ENCODE measurements at places on chromosomes 5 and 9.

DNA sequence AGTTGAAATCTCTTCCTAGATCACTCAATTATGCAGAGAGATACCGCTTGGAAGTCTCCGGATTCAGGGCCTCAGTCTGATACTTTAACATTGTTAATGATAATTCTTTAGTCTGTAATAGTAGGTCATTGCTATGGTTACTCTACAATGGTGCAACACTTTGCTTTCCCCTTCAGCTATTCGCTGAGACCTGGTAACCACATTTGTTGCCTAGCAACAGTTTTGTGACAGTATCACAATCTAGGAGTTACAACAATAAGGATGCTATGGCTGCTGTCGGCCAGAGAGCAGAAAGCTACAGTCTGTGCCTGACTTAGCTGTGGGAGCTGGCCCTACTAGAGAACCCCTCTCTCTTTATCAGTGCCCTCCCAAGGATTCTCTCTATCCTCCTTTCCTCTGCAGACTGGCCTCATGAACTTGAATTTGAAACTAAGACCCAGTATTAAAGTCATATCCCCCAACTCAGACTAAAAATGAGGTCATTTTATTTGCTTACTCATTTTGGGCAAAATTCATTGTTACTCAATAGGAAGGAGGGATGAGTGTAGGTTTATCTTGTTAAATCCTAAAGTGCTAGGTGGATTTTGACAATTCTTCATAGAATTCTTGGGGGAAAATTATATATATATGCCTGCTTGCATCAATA lies 39.3 kb downstream of the NR2F1 start:
- DNase-seq: no peak

DNA sequence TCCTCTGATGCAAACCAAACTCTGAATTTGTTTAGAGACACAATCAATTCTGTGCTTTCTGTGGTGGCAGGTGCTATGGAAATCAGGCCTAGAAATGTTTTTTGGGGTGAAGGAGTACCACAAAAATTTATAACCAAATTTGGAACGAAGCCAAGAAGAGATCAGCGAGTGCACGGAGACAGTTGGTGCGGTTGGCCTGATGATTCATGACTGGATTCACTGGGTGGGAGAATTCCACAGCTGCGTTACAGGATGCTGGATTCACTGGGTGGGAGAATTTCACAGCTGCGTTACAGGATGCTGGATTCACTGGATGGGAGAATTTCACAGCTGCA lies 135.6 kb upstream of the IRX4 start:
- no peak for DNase-seq

- DNase-seq: no peak
Measured at GRCh38 chr5:107565791-107566767, 104.7 kb downstream of the EFNA5 start.

GRCh38 chr5:36878392-36879082 lies 2.0 kb downstream of the NIPBL start:
- DNase-seq: peak; percentile 79

DNA sequence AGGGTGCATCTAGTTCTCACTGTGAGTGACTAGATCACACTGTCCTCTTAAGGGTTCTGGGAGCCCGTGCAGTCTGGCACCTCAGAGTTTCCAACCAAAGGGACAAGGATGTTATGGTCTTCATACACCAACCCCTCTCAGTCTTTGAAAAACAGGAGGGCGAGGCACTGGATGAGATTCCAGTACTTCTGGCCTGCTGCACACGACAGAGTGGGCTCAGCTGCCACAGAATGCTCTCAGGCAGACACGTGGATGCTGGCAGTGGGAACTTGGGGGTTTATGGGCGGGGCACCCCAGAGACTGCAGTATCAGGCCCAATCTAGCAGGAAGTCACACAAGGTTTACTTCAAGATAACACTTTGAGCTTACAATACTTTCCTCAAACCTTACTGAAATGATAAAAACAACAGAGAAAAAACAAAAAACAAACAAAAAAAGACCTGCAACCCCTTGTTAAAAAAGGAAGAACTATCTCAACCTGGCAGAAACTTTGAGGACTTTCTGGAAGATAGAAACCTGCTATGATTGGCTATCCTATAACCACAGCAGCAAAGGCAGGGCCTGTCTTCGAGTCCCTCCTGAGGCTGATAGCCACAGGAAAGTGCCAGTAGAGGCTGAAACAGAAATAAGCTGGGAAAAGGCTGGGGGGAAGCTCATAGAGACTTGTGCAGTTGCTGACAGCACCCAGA lies 28.3 kb upstream of the TGFBR1 start:
- no peak for DNase-seq

GRCh38 chr5:150497274-150497988 lies 10.5 kb upstream of the NDST1 start:
- DNase-seq: no peak

- DNase-seq: no peak
Measured at GRCh38 chr5:95220381-95220780, 64.5 kb downstream of the MCTP1 start.

DNA sequence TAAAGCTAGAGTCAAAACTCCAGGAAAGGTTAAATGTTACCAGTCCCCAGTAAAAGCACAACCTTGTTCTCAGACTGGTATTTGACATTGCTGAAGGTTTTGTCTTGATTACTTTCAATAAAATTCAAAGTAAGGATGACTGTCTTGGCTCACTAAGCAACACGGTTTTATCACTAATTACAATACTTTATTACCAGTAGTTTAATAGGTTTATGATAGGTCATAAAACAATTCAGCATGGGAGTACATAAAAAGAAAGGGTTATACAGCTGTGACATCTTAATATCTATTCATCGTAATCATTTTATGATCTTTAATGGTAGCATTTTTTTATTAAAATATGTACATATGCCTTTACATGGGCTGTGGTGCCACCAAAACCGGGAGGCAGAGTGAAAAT lies 370.7 kb upstream of the IRX2 start:
- DNase-seq: no peak

- DNase-seq: no peak
Measured at GRCh38 chr9:127444921-127445850, 6.0 kb downstream of the RPL12 start.

- DNase-seq: no peak
Measured at GRCh38 chr9:98321269-98321668, 65.8 kb upstream of the TBC1D2 start.

DNA sequence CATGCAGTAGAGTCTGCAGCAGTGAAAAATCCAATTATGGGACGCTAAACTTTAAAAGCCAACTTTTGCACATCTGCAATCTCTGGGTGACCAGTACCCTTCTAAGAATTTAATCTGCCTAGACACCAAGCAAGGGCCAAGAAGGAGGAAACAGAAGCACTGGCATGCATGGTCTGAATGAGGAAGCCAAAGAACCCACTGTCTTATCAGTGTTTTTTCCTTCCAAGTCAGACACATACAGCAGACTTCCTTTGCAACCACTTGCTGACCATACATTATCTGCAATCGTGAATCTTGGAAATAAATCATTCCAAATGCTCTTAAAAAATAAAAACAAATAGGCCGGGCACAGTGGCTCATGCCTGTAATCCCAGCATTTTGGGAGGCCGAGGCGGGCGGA lies 65.9 kb downstream of the DEPDC1B start:
- DNase-seq: no peak

- DNase-seq: no peak
Measured at GRCh38 chr9:107174441-107174840, 108.6 kb upstream of the RAD23B start.

GRCh38 chr9:129501771-129502319 lies 119.1 kb downstream of the C9orf50 start:
- no peak for DNase-seq

DNA sequence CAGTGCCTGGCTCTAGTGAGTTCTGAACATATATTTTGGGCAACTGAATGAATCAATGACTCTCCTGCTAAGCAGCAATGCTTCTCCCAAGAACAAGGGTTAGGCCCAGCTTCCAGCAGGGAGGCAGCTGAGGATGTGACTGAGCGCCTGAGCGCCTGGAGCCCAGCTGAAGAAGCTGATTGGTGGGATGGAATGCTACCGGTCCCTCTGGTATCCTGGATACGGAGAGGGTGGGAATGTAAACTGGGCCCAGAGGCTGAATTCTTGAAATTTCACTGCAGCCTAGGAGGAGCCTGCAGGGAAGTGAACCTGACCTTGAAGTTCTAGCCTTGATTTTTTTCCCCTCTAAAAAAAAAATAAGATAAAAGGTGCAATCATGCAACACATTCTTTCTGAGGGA lies 43.2 kb downstream of the WWC1 start:
- peak; percentile 51 for DNase-seq

GRCh38 chr9:21096172-21096900 lies 18.6 kb upstream of the IFNB1 start:
- DNase-seq: no peak

GRCh38 chr5:95864944-95865504 lies 42.5 kb upstream of the GLRX start:
- DNase-seq: no peak

DNA sequence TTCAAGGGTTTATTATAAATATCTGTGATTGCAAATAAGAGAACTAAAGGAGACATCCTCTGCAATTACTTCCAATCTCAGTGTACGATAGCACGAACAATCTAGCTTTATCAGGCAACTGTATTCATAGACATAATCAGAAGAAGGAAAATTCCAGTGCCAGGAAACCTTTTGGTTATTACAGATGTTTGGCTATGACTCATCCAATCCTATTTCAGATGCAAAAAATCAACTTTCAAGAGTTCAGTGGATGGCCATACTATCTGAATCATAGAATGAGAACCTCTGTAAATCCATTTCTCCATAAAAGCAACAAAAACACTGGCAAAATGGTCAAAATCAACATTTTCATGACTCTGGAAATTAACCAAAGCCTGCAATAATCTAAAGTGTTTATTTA lies 37.9 kb downstream of the GAS1 start:
- no peak for DNase-seq

GRCh38 chr9:16830806-16831205 lies 39.7 kb downstream of the BNC2 start:
- no peak for DNase-seq

- peak; percentile 27 for DNase-seq
Measured at GRCh38 chr9:95505717-95506427, 10.9 kb downstream of the PTCH1 start.

- DNase-seq: no peak
Measured at GRCh38 chr5:111278858-111279504, 54.8 kb downstream of the CAMK4 start.

DNA sequence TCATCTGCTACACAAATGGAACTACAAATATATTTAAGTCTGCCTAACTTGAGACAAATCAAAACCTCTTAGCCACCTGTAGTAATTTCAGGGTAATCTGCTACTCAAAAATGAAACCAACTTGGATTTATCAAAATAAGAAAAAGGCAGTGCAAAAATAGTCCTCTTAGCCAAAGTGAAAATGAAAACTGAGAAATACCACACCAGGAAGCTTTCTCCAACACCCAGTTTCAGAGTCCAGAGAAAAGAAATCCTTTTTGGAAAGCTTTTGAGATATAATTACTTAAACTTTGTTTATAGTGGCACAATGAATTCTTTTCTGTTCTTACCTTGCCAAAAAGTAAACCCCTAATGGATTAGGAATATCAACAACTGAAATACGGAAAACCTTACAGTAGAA lies 990.4 kb downstream of the EFNA5 start:
- no peak for DNase-seq

GRCh38 chr9:126513159-126514036 lies 100.3 kb upstream of the LMX1B start:
- DNase-seq: no peak

All from NCI-H2227 treated with DMSO at 0.1 percent for 48 hours (cell line).